ENCODE measurements at places on chromosomes 6 and 20.

DNA sequence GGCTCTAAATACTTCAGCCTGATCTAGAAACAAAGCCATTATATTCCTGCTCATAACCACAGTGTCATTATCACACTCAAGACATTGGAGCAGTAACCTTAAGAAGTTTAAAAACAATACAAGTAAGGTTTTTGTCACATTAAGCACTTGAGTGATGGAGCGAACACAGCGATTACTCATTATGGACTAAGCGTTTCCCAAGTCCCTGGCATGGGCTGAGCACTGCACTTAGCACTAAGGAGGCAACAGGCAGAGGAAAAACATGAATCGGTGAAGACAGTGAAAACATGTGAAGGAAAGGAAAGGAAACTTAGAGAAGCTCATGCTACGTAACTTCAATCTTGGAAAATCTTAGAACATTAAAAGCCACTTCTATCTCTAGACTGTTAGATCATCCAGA, 108.7 kb downstream of the SLC24A3 start:
- DNase-seq: no peak

- DNase-seq: no peak
These were observed 5.3 kb upstream of the TNFRSF6B start for GRCh38 chr20:63690898-63691710.

- DNase-seq: no peak
These were observed 7.5 kb downstream of the ESF1 start for GRCh38 chr20:13777171-13777601.

DNA sequence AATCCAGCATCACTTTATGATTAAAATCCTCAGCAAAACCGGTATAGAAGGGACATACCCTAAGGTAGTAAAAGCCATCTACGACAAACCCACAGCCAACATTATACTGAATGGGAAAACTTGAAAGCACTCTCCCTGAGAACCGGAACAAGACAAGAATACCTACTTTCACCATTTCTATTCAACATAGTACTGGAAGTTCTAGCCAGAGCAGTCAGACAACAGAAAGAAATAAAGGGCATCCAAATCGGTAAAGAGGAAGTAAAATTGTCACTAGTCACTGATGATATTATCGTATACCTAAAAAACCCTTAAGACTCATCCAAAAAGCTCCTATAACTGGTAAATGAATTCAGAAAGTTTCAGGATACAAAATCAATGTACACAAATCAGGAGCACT, 33.3 kb downstream of the BLOC1S5 start:
- no peak for DNase-seq

- no peak for DNase-seq
These were observed 3.9 kb downstream of the PRDM1 start for GRCh38 chr6:106090001-106090400.

GRCh38 chr20:54368570-54368969, 106.8 kb upstream of the DOK5 start:
- DNase-seq: no peak

GRCh38 chr20:32062776-32063170, 10.7 kb downstream of the HCK start:
- no peak for DNase-seq

DNA sequence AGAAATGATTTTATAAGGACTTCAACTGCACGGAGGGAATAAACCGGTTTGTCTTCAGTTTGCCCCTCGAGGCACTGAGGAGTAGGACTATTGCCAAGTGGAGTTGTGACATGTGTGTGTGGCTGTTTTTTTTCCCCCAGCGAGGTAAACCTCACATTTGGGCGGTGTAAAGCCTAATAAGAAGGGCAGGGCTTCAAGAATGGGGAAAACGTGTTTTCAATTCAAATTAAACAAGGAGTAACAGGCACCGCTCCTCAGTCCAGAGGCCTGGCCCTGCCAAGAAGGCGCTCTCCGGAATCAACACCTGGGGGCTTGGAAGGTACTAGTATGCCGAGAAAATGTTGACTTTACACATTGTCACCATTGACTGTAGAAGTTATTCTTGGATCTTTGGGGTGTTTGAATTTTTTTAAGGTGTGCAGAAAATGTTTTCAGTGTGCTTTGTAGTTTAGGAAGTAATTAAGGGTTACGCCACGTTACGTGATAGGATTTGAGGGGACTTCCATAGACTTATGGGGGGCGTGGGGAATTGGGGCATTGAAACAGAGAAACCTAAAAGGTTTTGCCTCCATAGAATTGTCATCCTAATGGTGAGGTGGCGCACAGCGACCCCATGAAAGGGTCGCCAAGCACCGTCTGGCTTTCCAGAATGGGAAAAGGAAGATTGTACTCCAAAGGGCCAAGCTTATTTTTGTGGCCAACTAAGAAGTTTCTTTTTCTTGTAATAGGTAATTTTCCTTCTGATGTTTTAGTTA, 791 bp downstream of the ADGRG6 start:
- DNase-seq: no peak

GRCh38 chr20:6525447-6526303, 241.8 kb upstream of the BMP2 start:
- DNase-seq: no peak

DNA sequence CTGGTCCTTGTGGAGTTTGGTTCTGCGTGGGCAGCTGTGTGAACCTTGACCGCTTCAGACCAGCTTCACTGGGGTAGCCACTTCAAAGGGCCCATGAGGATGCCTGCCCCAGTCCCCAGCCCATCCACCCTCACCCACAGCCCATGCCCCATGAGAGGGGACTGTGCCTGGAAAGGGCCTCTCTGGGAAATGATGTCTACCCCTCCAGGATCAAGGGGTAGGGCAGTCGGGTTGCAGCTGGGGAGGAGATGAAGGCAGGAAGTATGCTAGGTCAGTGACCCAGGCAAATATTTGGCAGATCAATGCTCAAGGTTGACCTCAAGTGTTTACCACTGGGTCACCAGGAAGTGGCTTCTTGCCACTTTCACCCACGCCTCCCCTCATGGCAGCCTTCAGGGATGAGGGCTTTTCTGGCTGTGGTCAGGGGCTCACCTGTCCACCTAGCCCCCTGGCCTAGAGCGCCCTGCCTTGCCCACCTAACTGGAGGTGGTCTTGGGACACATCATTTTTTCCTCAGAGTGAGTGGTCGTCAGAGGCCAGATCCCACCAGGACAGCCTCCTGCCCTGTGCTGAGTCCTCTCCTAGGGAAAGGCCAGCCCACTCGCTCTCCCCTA, 109.5 kb downstream of the SNX5 start:
- no peak for DNase-seq

DNA sequence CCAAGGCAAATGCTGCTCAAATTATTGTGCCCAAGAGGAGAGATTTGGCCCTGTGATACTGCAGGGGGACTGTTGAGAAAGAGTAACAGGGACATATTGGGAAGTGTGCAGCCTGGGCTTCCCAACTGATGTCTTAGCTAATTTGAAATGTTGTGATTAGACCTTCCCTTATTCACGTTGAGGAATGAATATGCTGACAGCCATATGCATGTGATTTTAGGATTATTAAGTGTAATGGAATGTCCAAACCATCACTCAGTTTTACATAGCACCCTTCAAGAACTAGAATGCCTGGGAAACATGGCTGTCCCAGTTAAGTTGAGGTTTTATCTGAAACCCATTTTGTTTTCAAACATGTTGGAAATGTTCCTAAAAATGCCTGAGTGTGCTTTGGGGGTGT, 81.4 kb downstream of the CARMIL1 start:
- no peak for DNase-seq

DNA sequence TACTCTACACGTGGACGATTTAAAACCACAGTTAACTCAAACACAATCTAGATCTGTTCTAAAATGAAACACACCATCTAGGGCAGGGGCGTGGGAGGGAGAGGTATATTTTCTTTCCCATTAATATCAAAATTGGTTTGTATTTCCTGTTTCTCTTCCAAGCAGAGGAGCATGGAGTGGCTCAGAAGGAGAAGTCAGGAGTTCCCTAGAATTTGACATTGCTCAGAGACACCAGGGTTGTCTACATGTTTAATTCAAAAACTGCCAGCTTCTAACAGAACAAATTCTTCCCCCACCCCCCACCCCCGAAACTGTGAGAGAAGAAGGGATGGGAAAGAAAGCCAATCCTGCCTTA, 2.3 kb downstream of the PREX1 start:
- no peak for DNase-seq

All from amniotic stem cell (primary cell).